ENCODE measurements at places on chromosomes 3 and 15. TPM values are rescaled to one million over a fixed set of nuclear protein-coding genes. Genes with fewer than 3 reads are reported as not detected.

DNA sequence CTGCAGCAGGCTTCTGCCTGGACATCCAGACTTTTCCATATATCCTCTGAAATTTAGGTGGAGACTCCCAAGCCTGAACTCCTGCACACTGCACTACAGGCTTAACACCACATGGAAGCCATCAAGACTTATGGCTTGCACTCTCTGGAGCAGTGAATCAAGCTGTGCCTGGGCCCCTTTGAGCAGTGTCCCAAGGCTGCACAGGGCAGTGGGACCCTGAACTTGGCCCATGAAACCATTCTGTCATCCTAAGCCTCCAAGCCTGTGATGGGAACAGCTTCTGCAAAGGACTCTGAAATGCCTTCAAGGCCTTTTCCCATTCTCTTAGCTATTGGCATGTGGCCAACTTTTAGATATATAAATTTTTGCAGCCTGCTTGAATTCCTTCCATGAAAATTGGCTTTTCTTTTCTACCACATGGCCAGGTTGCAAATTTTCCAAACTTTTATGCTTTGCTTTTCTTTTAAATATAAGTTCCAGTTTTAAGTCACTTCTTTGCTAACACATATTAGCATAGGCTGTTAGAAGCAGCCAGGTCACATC is 257.8 kb upstream of the DCBLD2 start:
- no peak for DNase-seq

GRCh38 chr3:129449279-129450115 is 9.5 kb downstream of the IFT122 start:
- no peak for DNase-seq

- DNase-seq, result no peak
Observed at GRCh38 chr3:15120986-15121385, 22.0 kb upstream of the RBSN start.

GRCh38 chr3:33063651-33064051 is 33.3 kb downstream of the GLB1 start:
- no peak for DNase-seq

DNA sequence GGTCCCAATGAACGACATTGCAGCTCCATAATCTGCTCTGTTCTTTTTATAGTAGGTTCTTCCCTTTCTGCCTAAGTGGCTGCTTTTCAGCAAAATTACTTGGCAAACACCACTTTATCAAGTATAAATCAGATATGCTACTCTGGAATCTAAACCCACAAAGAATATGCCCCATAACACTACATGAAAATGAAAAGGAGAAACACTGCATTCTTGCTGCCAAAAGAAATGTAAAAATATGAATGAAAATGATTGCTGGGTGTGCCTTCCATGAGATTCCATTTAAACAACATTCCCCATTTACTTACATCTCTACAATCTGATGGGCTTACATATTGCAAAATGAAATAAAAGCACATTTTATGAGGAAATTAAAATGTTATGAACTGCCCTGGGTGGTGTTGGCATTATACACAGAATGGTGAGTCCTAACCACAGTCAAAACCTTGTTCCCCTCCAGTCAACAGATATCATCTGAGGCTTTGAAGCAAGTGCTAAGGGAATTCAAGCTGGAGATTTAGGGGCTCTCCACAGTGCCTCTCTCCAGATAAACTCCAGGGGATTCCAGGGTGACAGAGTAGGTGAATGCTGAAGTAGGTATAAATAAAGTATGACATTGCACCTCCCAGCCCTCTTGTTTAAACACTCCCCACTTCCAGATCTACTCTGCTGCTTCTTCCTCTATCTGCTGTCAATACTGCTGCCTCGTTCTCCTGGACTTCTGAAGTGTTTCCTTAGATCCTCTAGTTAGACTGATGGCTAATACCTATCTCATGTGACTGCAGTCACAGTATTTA is 136.5 kb downstream of the RORA start:
- no peak for DNase-seq

DNA sequence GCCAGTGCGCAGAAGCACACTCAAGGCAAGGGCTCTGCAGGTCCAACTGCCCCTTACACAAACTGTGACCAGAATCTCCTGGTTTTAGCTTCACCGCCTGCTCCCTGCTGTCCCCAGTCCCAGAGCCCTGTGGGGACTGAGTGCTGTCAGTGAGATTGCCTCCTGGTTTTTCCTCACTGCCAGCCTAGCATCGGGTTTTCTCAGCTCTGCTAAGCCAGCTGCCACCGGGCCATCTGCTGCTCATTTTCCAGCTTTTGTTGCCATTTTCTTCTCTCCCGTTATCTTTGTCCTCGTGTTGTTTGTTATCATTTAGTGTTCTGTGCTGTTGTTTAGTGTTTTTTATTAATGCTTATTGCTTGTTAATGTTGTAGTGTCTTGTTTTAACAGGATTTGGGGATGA is 79.5 kb upstream of the BLM start:
- no peak for DNase-seq

GRCh38 chr15:68151277-68151676 is 53.9 kb downstream of the CALML4 start:
- no peak for DNase-seq

DNA sequence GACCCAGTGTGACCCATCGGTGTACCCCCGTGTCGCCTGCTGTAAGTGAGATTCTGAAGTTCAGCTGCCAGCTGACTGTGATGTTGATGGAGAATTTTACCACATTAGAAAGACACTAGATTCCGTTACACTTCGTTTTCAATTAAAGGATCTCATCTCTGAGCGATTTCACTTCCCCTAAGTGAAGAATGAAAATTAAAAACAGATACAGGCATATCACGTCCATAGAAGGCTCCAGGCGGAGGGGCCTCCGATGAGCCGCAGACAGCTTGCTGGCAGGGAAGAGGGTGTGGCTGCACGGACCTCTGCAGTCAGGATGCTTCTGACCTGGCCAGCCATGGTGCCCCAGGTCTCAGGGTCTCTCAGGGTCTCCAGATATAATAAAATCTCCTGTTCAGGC is 6.6 kb upstream of the CPN2 start:
- DNase-seq, result no peak

- DNase-seq, result no peak
Observed at GRCh38 chr3:59481776-59482400, 432.1 kb upstream of the CFAP20DC start.

GRCh38 chr3:141112686-141113297 is 61.6 kb downstream of the SPSB4 start:
- DNase-seq, result no peak

DNA sequence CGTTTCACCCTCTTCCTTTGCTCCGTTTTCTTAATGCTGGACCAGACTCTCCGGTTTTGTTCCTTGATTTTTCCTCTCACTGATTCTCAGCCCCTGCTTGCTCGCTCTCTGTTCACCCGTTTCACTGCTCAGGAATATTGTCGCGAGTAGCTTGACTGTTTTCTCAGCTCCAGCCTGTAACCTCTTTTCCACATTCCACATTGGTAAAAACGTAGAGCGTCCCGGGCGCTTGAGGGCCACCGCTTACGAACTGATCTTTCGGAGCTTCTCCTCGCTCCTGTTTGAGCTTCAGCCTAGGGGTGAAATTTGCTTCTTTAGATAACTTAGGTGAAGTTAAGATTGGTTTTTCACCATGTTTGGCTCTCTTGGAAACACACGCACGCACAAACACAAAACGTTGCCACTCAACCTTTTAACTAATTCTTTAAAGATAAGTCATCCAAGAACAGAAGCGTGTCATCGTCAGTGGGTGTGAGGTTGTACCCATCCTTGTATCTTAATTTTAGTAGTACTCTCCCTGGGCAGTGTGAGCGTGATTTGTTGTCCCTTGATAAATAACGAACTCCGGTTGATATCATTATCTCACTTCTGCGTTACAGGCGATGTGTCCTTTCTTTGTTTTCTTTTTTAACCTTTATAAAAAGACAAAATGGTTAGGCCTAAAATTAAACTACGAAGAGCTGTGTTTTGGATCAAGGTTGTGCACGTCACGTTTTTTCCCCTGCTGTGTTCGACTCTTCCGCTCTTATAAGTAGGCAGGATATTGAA is 1.0 kb downstream of the PAK2 start:
- no peak for DNase-seq

DNA sequence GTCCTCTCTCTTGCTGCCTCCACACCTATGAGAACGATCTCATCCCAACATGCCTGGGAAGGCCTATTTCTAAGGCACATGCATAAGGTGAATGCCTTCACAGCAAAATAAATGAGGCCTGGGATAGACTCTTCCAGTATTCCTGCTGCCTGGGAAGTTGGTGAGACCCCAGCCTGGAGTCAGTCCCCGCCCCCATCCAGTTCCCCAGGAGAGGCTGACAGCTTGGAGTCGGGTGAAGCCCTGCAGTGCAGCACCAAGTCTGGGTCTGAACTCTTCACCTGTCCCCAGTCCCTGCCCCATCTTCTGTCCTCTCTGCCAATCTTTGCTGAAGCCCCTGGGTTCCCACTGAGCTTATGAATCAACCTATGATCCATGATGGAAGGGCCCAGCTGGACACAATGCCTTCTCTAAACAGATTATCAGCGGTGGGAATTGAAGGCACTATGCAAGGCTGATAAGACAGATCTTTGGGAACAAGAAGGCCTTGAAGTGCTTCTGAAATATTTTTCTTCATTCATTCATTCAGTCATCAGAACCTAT is 10.2 kb upstream of the APBA2 start:
- DNase-seq, result no peak

DNA sequence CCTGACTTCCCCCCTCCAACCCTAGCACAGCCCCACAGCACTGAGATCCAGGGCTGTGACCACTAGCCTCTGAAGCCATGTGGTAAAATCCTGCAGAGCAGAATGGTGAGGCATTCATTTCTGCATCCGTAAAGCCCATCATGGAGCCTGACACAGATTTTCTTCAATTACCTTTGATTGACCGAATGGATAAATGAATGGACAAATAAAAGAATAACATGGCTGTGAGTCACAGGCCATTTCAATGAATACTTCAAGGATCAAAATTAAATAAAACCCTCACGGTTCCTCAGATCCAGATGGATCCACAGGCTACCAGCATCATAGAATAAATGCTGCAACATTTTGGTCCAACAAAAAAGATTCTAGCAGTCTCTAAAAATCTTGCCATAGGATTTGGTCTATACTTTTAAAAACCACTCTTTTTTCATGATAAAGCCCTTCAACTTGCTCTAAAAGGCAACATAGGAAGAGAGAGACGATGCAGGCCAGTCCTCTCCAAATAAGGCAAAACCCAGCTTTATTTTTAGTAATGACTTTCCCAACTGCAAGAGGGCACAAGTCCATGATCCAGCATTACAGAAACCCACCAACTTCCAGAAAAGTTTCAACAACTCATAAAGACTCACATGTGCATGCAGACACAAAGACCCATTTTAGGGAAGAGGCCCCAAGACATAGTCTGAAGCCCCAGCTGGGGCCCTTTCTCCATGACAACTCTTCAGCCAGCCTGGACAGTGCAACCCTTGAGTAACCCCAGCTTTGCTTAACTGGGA is 52.4 kb upstream of the MRPS22 start:
- DNase-seq, result no peak

DNA sequence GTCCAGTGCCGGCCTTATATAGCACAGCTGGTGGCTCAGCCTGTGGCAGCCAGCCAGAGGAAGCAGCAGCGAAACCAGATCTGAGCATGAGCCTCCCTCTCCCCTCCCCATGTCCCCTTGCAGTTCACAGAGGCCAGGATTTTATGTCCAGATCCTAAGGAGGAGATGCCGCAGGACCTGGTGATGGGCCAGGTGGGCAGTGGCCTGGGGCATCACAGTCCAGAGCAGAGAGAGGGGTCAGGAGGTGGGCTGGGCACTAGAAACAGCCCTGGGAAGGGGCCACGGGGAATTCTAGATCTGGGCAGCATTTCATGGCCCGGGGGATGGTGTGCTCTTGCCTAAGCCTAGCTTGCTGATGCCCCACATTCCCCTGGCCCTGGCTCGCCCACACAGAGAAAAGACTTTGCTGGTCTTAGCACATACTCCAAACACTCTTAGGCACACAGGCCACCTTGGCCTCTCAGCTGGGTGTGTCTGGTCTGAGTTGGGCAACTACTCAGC is 259 bp upstream of the CILP start:
- no peak for DNase-seq

CCR4 gene
- total RNA-seq, result 0.32 TPM

PLCB2 gene
- 4.3 TPM for total RNA-seq

GOLGA8J gene
- total RNA-seq, result not detected

MCF2L2 gene
- total RNA-seq, result 1.3 TPM

C3orf22 gene
- not detected for total RNA-seq

ZNF385D gene
- total RNA-seq, result 3.2 TPM

PRKCI gene
- total RNA-seq, result 19.4 TPM

MOBP gene
- total RNA-seq, result under 0.01 TPM

ADAMTS7 gene
- 1.3 TPM for total RNA-seq

FGD5 gene
- 18.7 TPM for total RNA-seq

Data from breast epithelium (tissue), 4 donors.